ENCODE measurements at places on chromosomes 7 and 10.
A peak's percentile ranks its signal among the peaks of the same experiment; 100 is the strongest.

DNA sequence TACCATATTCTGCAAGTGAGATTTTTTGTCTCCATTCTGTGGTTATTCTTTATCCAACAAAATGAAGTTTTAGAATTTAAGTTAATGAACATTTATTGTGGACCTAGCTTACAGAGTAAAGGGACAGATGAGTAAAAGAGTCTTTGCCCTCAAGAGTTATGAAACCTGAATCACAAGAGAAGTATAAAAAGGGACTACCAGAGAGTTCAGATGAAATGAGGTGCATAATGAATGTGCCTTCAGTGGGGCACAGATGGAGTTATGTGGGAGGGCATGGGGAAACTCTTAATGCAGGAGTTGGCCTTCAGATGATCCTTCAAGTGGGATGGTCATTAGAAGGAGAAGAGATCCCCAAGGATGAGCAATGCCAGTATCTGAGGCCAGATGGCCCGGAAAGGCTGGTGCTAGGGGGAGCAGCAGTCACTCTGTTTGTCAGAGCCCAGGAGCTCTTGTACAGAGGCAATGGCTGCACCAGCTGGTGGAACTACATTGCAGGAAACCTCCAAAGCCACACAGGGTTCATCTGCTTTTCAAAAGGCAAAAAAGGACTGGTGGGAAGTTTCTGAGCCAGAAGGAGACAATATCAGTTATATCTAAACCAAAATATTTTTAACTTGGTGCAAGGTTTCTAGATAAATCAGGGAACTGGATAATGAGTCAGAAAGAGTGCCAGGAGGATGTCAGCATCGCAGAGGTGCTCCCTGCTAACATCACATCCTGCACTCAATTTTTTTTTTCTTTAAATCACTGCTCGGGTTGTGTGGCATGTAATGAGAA lies 162.0 kb downstream of the KLF6 start:
- no peak for DNase-seq

GRCh38 chr7:15684871-15685270 lies 1.6 kb downstream of the MEOX2 start:
- DNase-seq, result peak; percentile 49

DNA sequence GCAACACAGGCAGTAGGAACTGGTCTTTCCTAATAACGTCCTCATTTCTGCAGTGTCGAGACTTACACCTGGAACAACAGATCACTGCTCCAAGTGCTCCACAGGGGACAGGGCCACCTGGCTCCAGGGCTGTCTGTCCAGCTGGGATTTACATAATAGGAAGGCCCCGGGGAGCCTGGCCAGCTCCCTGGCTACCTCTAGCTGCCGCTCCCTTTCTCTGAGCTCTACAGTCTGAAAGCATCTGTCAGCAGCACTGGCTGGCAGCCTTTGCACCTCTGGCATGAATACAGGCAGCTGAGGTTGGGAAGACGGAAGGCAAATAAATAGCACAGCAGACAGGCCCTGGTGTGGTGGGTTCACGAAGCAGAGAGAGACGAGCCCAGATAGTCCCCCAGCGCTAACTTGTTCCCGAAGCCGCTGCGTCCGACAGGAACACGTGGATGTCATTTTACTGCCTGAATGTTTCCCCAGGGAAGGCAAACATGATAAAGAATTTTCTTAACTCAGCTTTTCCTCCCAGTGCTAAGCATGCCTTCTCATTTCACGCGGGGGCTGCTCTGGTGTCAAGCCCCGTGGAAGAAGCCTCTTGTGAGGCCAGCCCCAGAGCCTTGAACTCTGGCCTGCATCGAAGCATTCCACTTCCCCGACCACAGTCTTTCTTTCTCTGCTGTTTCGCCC lies 105.4 kb downstream of the ITIH5 start:
- DNase-seq, result peak; percentile 92

GRCh38 chr10:22341190-22341925 lies 3.9 kb upstream of the SPAG6 start:
- DNase-seq, result no peak

DNA sequence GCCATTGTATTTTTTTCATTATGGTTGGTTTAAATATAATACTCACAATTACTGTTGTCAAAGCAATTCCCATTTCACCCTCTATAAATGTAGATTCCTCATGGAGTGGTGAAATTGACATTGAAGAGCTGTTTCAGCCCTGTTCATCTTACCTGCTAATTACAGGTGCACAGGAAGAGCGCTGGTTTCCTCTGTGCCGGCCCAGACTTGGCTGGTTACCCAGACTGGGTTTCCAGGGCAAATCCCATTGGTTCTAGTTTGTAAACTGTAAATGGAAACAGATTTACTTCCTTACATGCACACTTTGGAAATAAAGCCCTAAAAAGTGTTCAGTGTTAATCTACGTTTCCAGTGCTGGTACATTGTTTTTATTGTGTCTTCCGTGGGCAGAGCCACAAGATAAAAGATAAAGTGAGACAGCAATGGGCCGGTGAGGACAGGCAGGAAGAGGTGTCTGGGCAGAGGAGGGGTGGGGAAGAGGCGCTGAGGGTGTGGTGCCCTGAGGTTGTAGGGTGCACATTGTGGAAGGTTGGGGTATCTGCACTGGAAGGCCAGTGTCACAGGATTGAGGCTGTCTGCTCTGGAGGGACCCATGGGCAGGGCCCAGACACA lies 71.6 kb upstream of the ZPBP start:
- DNase-seq, result no peak

DNA sequence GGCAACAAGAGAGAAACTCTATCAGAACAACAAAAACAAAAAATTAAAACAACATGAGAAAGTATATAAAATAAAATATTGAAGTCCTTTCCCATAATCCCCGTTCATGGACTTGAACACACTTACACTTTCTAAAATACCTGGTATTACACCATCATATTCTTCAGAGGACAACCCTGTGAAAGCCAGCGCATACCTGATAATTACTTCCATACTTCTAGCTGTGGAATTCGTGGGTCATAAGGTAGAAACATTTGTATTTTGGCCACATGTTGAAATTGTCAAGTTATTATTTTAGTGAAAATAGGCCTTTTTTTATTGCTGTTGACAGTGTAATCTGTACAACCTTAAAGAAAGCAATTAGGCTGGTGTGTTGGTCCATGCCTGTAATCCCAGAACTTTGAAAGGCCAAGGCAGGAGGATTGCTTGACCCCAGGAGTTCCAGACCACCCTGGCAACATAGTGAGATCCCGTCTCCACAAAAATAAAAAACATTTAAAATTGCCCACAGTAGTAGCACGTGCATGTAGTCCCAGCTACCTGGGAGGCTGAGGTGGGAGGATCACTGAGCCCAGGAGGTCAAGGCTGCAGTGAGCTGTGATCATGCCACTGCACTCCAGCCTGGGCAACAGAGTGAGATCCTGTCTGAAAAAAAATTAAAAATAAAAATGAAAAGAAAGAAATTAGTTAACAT lies 5.1 kb upstream of the PCGF6 start:
- no peak for DNase-seq

DNA sequence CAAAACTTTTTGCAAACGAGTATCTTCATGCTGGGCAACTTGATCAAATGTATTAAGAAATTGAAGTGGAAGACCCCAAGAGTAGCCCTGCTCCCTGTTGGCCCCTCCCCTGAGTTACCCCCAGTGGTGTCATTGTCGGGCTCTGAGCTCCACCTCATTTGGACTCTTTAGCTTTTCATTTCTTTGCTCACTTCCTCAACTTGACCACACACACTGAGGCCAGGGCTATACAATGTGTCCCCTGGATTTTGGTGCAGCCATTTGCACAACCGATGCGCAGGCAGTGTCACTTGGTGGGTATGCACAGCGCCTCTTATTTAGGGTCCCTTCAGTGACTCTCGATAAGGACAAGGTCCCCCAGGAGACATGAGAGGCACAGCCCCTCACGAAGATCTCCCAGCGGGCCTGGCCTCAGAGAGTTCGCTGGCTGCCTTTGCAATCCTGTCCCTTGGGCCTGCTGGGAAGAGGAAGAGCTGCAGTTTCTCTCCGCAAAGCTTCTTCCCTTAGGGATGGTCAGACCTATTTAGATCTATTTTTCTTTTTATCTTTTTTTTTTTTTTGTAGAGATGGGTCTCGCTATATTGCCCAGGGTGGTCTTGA lies 2.5 kb upstream of the MUC3A start:
- DNase-seq, result no peak

DNA sequence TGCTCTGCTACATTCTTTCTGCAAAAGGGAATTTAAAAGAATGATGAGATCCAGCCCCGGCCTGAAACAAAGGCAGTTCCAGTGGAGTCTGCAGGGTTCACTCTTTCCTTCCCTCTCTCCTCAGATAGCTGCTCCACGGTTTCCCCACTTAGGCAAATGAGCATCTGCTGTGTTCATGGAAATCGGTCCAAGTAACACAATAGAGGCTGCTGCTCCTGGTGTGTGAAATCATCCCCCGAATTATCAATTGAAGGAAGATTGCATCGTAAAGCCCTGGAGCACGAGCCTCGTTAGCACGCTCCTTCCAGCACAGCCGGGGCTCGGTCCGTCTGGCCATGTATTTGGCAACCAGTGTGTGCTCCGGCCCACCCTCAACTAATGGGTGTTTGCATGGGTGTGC lies 108.3 kb upstream of the DPP6 start:
- no peak for DNase-seq

DNA sequence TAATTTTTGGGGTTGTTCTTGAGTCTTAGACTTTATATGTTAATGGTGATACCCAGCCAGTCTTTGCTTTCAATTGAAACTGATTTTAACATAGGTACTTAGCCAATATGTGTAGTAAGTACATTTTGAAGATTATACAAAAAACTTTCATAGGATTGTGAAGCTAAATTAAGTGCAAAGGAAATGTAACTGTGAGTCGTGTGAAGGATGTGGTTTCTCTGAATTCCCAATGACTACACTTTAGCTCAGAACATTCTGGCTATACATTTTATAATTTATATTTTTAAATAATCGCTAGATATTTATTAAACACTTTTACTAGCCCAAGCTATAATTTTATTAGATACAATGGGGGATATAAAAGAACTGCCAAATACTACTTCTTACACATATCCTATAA lies 359.3 kb downstream of the PCLO start:
- DNase-seq, result no peak

DNA sequence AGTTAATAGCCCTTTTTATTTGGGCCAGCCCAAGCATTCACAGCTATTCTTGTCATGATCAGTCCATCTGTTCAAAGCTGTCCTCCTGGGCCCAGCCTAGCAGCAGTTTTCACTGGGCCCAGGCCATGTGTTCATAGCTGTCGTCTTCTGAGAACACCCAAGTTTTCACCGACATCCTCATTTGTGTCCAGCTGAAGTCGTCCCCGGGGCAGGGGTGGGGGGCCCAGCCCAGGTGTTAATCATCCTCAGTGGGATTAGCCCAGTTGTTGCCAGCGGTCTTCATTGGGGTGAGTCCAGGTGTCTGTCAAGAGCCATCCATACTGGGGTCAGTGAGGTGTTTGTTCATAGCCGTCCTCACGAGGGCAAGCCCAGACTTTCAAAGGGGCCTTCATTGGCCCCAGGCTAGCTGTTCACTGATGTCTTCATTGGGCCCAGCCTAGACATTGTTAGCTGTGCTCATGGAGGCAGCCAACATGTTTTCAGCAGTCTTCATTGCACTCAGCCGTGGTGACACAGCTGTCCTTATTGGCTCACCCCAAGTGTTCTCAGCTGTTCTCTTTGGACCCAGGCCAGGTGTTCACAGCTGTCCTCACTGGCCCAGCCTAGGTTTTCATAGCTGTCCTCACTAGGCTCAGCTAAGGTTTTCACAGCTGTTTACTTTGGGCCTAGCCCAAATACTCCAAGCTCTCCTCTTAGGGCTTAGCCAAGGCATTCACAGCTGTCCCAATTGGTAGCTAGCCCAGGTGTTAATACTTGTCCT lies 10.0 kb downstream of the FRG2B start:
- peak; percentile 45 for DNase-seq

GRCh38 chr7:14892961-14893360 lies 9.6 kb downstream of the DGKB start:
- DNase-seq, result no peak

DNA sequence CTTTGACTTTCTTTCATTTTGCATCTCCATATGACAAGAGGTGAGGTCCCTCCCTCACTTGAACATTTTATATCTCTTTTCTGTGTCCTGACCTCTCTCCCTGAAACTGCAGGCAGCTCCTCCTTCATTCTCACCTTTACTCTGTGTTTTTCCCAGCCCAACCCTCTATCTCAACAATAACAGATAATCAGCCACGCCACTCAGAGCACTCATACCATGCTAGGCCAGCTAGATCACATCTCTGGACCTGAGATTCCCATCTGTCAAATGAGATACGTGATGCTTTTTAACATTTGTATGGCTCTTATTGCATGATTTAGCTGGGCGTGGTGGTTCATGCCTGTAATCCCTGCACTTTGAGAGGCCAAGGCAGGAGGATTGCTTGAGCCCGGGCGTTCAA lies 63.1 kb upstream of the PDCD4 start:
- DNase-seq, result no peak

- no peak for DNase-seq
Measured at GRCh38 chr7:98913026-98913425, 34.7 kb downstream of the TRRAP start.

GRCh38 chr10:129042776-129043595 lies 424.1 kb upstream of the MGMT start:
- DNase-seq, result no peak

DNA sequence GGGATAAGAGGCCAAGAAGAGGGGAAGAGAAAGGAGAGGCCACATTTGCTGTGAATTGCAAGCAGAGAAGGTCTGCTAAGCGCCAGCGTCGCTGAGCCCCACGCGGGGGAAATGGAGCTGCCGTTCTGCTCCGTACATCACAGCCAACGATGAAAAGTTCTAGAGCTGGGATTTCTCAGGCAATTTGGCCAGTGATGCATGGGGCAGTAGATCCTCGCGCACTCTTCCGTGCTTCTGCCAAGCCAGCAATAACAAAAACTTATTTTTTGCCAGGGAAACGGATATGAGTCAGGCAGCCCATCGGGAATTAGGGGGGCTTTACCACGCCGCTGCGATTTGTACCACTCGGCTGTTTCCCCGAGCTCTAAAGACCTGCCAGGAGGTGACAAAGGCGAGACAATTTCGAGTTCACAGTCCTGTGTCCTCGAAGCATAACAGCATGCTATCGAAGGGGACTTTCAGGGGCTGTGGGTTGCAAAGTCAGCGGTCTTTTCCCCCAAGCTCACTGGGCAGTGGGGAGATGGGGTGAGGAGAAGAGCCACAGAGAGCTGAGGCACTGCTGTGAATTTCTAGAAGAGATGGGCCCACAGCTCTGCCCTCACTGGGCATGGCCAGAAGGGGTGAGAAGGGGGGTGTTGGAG lies 30.0 kb upstream of the SLF2 start:
- DNase-seq, result peak; percentile 51

DNA sequence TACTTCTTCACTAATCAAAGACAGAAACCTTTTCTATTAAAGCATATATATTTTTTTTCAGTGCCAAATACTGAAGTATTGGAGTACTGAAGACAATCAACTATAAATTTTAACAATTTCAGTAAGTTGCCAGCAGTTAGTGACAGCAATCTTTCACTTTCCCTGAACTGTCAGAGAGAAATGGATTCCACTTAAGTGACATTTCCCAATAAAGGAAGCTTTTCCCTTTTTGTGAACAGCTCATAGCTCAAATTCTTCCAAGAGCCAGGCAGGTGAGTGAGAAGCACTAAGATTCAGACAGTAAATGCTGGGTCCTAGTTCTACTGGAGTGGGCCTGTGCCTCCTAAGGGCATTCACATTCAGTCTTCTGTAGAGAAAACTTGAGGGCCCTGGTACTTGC lies 142.0 kb downstream of the SRPK2 start:
- no peak for DNase-seq

- DNase-seq, result no peak
Measured at GRCh38 chr7:97757824-97758223, 25.9 kb downstream of the TAC1 start.

- DNase-seq, result peak; percentile 74
Measured at GRCh38 chr10:124680675-124681074, 63.5 kb downstream of the FAM53B start.

- DNase-seq, result no peak
Measured at GRCh38 chr10:114548662-114549061, 109.4 kb downstream of the ABLIM1 start.

GRCh38 chr7:138917771-138918170 lies 63.4 kb downstream of the KIAA1549 start:
- no peak for DNase-seq

Data from Right ventricle myocardium superior (tissue), 1 donor.